Tibial artery (tissue), 4 donors: ENCODE measurements at places on chromosomes 4 and X.

- no peak for DNase-seq
These were observed 6.5 kb downstream of the UGT2B17 start for GRCh38 chr4:68569466-68570121.

GRCh38 chr4:106365613-106366012, 3.0 kb downstream of the GIMD1 start:
- no peak for DNase-seq

DNA sequence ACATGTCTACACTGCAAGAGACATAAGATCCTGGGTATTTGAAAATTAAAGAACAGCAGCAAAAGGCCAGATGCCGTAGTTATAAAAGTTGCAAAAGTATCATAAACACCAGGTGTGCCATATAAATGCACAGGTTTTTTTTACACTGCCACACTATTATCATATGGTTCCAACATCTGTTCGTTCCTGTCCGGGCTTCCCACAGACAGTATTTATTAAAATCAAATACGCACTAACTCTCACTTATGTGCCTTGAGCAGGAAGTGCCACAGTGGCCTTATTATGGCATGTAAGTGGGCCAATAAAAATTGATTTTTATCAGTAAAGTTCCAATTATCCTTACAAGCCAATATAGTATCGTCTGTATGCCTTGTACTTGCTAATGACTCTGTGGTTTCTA, 873.2 kb downstream of the RPA4 start:
- DNase-seq: no peak

GRCh38 chr4:77815636-77816035, 3.5 kb downstream of the CNOT6L start:
- DNase-seq: no peak

GRCh38 chrX:56232221-56233082, at the start of gene KLF8:
TSS of gene KLF8 (plus strand) at chrX:56232356. CDS start at chrX:56233335, 979 bp downstream.
- DNase-seq: peak; percentile 84

DNA sequence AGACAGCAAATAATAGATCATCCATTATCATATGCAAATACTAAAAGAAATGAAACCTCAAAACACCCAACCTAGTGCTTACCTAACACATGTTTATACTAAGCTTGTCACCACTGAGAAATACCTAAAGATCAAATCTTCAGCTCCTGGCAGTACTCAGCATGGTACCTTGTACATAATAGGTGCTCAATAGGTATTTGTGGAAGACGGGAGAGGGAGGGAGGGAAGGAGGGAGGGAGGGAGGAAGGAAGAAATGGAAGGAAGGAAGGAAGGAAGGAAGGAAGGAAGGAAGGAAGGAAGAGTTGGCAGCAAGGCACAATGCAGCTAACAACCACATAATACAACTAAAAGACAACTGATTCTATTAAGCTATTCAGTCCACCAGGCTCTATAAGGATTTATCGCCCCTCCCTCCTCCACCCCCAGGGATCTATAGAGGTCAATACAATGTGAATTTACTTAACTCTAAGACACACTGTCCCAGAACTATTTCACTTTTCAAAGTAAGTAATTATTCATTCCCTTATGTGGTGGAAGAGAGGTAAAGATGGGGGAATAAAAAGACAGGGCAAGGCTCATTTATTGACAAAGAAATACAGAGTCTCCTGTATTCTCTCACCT, 328.9 kb downstream of the PAPSS1 start:
- DNase-seq: no peak

GRCh38 chrX:153627675-153628111, 19.3 kb upstream of the DUSP9 start:
- no peak for DNase-seq
